Activated T-helper 1 cell treated with anti-CD3 and anti-CD28 coated beads, Interleukin-2, amount 50 U/mL, for 16 hours (primary cell): ENCODE measurements at places on chromosomes 3 and 15.

- DNase-seq = no peak
Observed at GRCh38 chr3:40690749-40691451, 166.1 kb downstream of the ZNF621 start.

GRCh38 chr3:192920411-192920810 lies 2.8 kb upstream of the MB21D2 start:
- DNase-seq = no peak

GRCh38 chr15:38440353-38441129 lies 13.4 kb upstream of the FAM98B start:
- no peak for DNase-seq

DNA sequence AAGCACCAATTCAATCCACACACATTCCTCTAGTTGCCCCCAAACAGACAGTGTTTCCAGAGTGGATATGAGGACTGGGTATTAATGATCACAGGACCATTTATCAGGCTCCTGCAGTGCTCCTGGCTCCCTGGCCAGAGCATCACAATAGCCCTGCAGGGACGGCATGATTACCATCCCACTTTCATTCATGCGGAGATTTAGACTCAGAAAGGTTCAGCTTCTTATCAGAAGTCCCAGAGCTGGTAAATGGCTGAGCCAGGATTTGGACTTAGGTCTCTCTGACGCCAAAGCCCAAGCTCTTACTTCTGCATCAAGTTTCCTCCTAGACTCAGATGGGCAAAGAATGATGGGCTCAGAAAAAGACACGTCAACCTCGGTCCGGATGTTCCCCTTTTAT lies 2.9 kb upstream of the EPHB3 start:
- DNase-seq = no peak

DNA sequence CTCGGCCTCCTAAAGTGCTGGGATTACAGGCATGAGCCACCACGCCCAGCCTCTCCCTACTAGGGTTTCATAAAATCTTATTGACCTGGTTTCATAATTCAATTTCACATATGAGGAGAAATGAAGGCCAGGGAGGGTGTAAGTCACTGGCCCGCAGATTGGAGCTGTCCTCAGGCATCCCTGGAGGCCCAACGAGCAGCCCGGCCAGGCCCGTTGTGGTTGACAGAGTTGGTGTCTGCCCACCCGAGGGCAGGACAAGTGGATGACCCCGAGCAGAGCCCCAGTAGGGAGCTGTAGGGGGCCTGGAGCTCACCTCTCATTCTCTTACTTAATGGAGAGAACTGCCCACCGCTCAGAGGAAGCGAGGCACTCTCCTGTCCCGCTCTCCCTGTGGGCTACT lies 78.9 kb downstream of the CPN2 start:
- no peak for DNase-seq
